NCI-H446 (cell line): ENCODE measurements at places on chromosomes 12 and 14.

DNA sequence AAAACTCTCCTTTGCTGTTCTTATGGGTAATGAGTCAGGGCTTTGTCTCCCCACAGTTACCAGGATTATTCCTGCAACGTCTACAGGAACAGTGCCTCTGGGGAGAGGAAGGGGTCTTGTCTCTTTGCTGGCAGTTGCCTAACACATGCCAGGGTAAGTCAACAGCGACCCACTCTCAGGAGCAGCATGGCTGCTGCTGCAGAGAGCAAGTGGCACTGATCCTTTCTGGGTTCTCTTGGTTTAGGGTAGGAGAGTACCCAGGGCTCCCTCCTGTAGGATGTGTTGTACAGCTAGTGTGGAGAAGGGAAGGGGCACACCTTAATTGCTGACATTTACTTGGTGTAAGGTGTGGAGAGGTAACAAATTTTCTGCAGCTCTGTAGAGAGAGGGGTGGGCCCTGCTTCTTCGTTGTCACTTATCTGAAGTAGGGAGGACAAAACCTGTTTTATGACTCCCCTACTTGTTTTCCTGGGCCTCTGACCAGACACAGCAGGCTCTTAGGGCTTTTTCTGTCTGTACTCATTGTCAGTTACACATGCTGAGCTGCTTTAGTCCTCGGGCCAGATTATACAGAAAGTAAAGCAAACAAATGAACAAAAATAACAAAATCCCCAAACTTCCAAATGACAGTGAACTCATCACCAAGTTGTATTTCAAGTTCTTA, 168.2 kb downstream of the ACSS3 start:
- DNase-seq: no peak

- DNase-seq: no peak
These were observed 1.1 kb downstream of the CD63 start for GRCh38 chr12:55727643-55728185.

DNA sequence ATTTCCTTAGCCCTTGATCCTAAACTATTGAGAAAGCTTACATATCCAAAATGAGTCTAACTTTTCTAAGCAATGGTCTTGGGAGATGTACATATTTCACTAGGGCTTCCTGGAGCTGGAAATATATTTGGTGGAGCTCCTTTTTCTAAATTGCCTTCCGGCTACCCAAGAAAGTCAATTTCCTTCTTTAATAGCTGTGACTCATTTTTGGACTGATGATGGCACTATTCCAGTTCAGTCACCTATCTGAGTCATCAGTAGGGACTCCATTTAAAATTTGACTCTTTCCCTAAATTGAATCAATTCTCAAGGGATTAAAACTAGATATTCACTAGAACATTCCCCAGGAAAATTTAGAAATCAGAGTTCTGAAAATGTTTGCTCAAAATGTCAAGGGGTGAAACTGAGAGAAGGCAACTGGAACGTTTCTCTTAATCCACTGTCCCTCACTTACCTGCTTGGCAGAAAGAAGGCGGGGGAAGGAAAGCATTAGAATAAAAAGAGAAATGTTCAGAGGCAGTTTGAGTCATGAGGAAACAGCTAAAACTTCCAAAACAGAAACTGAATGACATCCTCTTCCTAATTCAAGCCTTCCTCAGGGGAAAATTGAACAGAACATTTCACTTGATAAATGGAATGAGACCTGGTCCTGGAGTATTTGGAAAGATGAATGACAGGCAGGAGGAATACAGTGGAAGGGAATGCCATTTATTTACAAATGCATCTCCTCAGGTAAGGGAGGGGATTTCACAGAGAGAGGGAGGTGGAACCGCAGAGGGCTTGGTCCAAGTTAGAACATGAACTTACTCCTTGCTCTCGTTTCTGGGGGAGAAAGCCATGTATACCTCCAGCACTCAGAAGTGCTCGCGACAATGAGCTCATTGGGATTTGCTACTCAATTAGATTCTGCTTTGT, 91.2 kb downstream of the RGS6 start:
- no peak for DNase-seq

DNA sequence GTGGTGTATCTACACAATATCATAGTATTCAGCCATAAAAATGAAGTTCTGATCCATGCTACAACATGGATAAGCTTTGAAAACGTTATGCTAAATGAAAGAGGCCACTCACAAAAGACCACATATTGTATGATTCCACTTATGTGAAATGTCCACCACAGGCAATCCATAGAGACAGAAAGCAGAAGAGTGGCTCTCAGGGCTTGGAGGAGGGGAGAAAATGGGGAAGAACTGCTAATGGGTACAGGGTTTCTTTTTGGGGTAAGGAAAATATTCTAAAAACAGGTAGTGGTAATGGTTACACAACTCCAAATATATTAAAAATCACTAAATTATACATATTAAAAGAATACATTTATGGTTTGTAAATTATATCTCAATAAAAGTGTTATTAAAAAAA, 16.5 kb downstream of the SCNN1A start:
- no peak for DNase-seq

DNA sequence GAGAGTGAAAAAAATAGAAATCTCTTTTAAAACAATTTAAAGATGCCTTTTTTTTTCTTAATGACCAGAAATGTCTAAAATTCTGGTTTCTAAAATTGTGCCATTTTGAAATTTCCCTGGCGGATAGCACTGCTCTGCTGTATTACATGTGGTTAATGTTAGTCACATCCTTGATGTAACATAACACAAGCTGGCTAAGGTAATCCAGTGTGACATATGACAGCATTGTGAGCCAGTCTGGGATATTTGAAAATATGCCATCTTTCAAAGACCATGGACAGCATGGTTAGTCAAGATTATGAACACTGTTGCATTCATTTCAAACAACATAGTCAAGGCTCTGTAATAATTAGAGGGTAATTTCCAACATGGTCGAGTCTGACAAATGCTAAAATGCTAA, 133.2 kb downstream of the ALX1 start:
- DNase-seq: no peak

GRCh38 chr14:94868772-94869072, 98.8 kb upstream of the GSC start:
- DNase-seq: no peak

DNA sequence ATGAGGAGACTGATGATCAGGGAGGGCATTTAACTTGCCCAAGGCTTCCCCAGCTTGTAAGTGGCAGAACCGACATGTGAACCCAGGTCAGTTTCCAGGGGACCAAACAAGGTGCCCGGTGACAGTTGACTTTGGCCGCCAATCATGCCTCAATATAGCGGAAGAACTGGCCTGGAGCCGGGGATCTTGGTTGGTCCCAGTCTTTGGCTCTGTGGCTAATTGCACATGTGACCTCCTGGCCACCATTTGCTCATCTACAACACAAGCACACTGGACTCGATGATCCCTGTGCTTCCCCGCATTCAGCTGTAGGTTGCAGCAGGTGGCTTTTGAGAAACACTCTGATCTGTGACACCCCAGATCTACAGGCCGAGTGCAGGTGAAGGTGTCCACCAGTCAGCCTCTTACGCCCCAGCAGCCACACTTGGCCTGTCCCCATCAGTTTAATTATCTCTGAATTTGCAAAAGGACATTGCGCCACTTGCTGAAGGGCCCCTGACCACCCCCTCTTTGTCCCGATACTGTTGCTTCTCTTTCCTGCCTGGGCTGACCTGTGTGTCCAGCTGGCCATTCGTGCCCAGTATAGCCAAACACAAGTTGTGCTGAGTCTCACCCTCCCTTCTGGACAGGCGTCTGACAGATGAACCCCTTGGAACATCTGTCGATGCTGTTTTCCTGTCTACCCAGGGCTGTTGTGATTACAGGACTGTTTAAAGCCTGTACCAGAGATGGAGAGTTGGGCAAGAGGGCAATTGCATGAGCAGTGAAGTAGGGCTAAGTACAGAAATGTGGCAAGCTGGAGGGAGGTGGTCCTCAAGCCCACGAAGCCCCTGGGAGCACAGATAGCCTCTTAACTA, 14.1 kb downstream of the ACACB start:
- no peak for DNase-seq

- no peak for DNase-seq
These were observed 28.8 kb downstream of the OAS2 start for GRCh38 chr12:113007166-113007565.

GRCh38 chr12:132546647-132547046, 56.7 kb downstream of the FBRSL1 start:
- DNase-seq: no peak

DNA sequence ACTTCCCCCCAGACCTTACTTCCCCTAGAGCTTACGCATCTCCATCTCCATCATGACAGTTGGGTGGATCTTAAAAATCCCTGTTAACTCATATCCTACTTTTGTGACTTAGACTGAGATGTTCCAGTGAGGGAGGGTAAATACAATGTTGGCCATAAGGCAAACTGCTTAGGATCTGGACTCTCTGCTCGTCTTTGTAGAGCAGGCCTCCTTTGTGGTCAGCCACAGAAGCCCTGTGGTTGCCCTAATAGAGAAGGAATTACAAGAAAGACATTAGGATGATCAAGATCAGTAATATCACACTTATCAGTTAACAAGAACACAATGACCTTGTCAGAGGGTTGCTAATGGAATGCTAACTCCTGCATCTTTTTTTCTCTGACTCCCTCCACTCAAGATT, 52.0 kb downstream of the TMEM132C start:
- no peak for DNase-seq

DNA sequence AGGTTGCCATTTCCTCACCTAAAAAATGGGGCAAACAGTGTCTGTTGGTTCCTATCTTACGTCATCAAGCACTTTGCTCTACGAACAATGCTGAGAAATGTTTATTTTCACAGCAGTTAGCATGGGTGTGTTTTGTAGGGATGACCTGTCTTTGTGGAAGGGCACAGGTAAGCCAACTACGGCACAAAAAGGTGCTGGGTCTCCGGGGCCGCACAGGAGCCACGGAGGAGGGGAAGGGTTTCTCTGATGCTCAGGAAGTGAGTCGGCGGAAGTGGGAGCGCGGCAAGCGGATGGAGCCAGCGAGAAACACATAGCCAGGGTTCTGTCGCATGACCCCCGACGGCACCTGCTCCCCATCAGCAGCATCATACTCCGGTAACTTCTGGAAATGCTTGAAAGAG, 65.6 kb upstream of the TCL1B start:
- no peak for DNase-seq

DNA sequence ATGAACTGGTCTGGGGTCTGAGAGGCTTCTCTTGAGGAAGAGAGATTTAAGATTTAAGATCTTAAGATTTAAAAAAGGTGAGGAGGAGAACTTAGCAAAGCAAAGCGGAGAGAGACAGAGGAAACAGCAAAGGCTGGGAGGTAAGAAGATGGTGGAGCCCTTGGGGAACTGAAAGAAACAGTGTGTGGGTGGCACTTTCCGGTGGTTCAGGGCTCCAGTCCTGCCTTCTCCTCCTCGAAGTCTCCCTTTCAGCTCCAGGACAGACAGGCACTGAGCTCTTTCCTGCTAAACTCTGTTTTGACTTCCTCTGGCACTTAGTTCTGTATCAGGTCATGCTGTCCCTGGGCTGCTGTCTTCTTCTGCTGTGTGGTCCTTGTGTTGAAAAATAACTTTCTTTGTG, 298.7 kb upstream of the SRRM4 start:
- DNase-seq: no peak

DNA sequence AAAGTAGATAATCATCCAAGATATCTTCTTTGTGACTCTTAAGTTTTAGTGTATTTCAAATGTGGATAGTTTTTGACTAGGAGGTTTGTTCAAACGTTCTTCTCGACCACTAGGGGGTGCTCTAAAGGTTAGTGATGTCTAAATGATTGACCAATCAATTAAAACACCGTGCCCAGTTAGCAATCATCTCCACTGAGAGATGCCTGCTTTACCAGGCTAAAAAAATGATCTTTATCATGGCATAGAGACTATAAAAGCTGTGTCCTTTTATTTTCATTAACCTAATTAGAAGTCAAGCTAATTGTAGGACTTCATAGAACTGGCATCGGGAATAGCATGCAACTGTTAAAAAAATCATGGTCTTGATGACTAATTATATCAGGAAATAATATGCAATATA, 153.9 kb downstream of the PRKCH start:
- DNase-seq: peak; percentile 11

- no peak for DNase-seq
These were observed 19.5 kb upstream of the HHIPL1 start for GRCh38 chr14:99625476-99625875.

DNA sequence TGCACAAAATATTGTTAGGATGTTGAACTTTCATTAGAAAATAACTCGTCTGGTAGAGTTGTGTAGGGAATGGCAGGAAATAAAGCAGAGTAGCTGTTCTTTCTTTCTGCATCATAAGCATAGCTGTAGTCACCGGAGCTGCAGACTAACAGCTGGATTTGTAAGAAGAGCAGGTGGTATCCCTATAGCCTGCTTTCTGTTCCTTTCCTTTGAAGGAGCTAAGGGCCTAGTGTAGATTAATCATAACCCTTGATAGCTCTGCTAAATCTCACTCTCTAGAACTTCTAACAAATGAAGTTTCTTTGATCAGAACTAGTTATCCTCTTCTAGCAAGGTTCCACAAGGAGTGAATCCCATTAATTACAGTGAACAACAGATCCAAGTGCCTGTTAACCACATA, 3.5 kb downstream of the LMO3 start:
- DNase-seq: no peak

GRCh38 chr12:80422550-80422949, 21.5 kb upstream of the PTPRQ start:
- DNase-seq: no peak

GRCh38 chr12:95323212-95323611, 105.6 kb downstream of the VEZT start:
- no peak for DNase-seq

- no peak for DNase-seq
These were observed 10.9 kb upstream of the ADSS1 start for GRCh38 chr14:104712881-104713734.

DNA sequence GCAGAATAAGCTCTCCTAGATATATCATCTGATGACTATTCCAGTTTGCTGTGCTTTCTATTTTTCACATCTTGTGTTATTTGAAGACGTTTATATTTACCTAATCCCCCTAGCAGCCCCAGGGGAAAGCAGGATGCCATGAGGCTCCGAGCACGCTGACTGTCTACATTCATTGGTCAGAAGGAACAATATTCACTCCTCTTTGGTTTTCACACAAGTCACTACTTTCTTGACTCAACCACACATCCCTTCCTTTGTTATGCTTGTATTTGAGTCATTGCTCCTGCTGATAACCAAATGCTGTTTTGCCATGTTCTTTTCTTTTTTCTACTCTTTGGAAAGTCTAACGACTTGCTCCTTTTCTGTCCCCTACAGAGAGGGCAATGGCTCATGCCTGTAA, 86.5 kb upstream of the SLC38A2 start:
- DNase-seq: no peak

DNA sequence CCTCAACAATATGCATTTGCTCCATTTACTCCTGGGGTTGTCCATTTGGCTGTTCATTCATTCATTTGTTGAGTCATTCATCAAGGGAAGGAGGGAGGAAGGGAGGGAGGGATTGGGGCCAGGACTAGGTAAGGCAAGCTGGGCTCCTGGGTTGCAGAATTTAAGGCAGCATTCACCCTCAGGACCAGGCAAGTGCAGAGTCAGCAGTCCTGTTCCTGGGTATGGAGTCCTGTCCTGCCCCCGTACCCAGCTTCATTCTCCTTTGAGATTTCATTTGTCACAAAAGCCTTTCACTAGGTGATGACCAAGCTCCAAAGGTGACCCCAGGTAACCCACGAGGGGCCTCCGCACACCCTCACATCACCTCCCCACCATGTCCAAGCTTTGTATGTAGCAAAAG, 178.1 kb downstream of the CHST11 start:
- no peak for DNase-seq

- DNase-seq: peak; percentile 45
These were observed 1.3 kb downstream of the DCAF5 start for GRCh38 chr14:69151458-69152180.
